Kidney glomerular epithelial cell (primary cell): ENCODE measurements at places on chromosomes 13 and 19.

DNA sequence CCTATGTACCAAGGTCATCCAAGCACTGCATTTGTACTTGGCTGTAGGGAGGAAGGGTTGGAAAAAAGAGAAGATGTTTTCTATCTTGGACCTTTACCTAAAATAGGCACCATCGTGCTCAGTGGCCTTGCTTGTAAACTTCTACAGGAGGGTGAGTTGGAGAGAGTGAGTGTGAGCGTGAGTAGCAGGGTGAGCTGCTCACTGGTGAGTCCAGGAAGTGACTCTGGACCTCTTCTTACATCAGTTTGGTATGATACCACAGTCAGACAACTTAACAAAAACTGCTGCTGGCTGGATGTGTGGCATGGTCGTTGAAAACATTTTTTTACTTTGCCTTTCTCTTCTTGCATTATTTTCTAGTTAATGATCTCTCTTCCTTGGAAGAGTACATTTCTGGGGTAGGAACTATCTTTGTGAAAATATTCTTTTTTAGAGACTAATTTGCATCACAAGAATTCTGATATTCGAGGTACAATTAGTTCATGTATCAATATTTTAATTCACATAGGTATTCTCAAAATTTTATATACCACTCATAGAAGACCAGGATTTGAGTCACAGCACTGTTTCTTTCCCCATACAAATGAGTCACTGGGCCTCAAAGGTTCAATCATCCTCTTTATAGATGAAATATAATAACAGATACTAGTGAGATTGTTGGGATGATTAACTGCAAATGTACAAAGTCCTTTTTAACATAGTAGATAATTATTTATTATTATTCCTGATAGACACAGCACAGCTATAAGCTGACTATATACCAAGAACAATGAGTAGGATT, 651 bp downstream of the SERPINE3 start:
- no peak for DNase-seq

- no peak for DNase-seq
These were observed 300.7 kb downstream of the SLC7A1 start for GRCh38 chr13:29294821-29295220.

- DNase-seq = no peak
These were observed 8.8 kb downstream of the ZNF724 start for GRCh38 chr19:23241419-23241818.

DNA sequence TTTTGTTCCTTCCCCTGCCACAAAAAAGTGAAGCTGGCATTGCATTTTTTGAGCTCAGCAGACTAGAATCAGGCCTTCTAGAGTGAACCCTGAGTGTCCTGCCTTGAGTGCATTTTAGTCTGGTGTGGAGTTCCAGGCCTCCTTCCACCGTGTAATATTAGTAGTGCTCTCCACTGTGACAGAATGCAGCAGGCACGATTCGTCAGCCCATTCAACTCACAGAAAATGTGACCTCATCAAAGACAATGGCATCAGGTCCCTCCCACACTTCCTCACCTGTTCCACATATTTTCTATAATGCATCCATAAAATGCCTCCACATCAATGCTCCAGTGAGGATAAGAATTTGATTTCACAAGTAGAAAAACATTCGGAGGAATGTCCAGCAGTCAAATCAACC, 227.6 kb downstream of the FGF9 start:
- DNase-seq = peak; percentile 15

- no peak for DNase-seq
These were observed 1423.8 kb upstream of the MIR17HG start for GRCh38 chr13:89923736-89924135.

GRCh38 chr13:44698066-44698465, 121.9 kb upstream of the TSC22D1 start:
- DNase-seq = no peak

DNA sequence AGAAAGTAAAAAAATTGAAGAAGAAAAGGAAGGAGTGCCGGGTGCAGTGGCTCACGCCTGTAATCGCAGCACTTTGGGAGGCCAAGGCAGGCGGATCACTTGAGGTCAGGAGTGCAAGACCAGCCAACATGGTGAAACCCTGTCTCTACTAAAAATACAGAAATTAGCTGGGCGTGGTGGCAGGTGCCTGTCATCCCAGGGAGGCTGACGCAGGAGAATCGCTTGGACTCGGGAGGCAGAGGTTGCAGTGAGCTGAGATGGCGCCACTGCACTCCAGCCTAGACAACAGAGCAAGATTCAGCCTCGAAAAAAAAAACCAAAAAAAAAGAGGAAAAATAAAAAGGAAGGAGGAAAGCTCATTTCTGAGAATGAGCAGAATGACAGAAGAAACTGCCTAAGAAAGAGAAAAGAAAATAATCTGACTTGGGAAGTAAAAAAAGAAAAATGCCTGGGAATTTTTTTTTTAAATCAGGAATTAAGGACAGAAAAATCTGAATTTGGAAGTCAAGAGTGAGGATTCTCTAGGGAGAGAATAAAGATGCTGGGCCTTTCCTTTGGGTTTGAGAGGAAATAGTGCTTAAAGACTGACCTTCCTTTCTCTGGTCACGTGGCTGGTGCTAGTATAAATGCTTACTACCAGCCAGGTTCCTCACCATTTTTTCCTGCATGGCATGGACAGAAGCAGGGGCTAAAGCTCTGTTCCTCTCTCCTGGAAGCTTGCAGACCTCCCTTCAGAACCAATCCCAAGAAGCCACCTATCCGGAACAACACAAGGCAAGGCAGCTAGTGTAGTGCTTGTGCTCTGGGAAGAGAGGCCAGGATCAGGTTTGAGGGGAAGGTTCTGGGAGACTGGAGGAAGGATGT, at the start of gene FFAR2:
Gene FFAR2 (plus strand): TSS at position 652 of the 864 bp plus-strand sequence. CDS start 1,458 bp downstream, outside the sequence.
- no peak for DNase-seq

DNA sequence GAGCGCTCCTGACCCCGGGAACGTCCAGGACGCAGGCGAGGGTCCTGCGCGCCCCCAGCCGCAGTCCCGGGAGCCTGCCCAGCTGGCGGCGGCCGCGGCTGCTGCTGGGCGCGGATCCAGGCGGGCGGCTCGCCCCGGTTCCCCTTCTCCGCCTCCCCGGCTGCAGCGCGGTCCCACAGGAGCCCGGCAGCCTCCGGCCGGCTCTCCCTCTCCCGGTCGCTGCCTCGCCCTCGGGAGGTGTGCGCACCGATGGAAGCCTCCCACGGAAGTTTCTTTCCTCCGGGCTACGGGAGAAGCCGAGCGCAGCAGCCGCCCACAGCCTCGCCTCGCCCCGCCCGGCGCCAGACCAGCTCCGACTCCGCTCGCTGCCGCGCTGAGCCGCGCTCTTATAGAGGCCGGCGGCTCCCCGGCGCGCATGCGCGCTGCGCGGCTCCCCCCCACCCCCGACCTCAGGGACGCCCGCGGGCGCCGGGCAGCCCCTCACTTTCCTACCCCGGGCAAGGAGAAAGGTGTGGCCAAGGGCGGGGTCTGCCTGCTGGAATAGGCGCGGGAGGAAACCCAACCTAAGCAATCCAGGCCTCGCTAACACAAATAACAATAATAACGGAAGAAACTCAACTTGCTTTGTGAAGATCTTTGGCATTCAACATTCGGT, at the start of gene SHISA2:
Gene SHISA2 (minus strand): TSS at position 360 of the 655 bp plus-strand sequence. CDS start 1,041 bp downstream, outside the sequence.
- peak; percentile 11 for DNase-seq

DNA sequence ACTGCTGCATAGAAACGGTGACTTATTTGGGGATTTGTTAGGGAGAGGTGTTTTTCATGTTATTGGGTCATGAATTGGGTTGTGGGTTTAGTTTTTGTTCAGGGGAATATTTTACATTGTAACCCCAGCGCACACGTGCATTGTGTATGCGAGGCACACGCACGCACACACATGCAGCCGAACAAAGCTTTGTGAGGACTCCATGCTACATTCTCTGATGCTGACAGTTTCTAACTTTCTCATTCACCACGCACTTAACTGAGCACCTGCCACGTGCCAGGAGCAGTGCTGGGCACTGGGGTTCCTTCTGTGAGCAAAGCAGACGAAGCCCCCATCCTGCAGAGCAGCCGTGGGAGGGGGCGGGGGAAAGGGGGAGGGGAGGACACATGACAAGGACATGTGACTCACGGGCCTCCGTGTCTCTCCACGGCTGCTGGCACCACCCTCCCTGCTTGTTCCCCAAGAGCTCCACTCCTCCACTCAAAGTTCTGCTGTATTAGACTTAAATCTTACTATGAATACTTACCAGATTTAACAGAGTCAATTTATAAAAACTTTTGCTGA, 55.6 kb downstream of the SLC7A9 start:
- no peak for DNase-seq

- no peak for DNase-seq
These were observed 550 bp upstream of the DLL3 start for GRCh38 chr19:39497996-39498797.

- DNase-seq = no peak
These were observed 24.9 kb downstream of the GADD45B start for GRCh38 chr19:2500841-2501261.

DNA sequence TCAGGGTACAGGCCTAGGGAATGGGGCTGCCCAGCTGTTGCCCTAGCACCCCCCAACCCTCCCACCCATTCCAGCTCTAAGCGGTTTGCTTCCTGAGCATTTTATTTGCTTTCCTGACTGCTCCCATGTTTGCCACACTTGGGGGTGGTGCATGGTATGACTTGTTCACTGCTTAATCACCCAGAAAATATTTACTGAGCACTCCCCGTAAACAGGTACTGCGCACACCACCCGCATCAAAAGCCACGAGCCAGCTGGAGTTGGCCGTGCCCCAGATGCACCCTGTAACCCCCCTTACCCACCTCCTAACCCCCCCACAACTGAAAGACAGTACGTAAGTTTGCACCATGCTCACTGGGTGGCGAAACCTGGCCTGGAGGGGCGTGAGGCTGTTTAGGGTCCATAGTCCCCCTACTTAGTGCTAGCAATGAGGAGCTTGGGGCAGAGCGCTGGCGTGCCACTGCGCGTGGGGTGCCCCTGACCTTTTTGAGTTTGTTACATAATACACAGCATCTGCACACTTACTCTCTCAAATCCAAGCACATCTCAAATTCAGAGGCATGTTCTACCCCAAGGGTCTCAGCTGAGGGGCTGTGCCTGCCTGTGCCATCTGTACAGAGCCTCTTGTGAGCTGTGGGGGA, 29.8 kb downstream of the DPF1 start:
- peak; percentile 2 for DNase-seq

GRCh38 chr19:30969591-30969990, 379.6 kb downstream of the TSHZ3 start:
- no peak for DNase-seq

DNA sequence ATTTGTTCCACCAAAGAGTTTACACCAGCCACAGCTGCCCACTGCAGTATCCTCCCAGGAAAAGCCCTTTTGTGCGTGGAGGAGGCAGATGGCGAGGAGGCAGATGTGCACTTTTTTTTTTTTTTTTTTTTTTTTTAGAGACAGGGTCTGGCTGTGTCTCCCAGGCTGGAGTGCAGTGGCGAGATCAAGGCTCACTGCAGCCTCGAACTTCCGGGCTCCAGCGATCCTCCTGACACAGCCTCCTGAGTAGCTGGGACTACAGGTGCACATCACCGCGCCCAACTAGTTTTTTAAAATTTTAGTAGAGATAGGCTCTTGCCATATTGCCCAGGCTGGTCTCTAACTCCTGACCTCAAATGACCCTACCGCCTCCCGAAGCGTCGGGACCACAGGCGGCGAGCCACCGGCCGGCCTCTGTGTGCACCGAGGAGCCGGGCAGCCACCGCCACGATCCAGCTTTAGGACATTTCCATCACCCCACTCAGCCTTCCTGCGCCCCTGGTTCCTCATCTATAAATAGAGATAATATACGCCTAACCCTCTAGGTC, 563 bp upstream of the PDCD5 start:
- no peak for DNase-seq

GRCh38 chr19:10553943-10554381, 10.3 kb downstream of the ATG4D start:
- no peak for DNase-seq

DNA sequence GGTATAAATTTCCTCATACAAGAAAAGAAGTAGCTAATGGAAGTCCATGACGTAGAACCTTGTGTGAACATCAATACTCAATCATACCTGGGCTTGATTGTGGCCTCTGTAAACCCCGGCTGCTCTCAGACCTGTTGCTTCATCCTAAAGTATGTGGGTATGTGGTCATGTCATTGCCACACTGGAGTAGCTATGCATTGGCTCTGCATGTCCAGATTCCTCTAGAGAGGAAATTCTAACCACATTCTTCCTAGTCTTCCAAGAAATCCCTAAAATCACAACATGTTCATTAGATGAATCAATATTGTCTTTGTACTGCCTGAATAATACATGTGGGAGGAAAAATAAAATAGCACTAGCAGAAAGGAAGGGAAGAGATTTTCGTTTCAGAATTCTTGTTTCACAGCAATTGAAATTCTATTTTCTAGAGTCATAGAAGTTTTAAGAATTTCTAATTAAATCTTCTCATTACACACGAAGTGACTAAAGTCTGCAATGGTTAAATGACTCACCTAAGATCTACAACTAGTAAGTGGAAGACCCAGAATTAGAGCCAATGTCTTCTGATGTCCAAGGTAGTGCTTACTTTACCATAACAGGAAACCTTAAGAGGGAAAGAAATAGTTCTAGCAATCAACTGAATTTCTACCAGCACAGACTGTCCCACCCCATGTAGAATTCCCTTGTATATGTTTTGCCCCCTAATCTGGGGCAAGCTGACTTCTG, 28.0 kb downstream of the RXFP2 start:
- DNase-seq = peak; percentile 55

- DNase-seq = no peak
These were observed 13.7 kb downstream of the WBP4 start for GRCh38 chr13:41075034-41075433.

GRCh38 chr13:32010136-32010535, 21.4 kb upstream of the FRY start:
- DNase-seq = no peak

GRCh38 chr13:33676045-33676989, 141.6 kb upstream of the RFC3 start:
- peak; percentile 39 for DNase-seq

DNA sequence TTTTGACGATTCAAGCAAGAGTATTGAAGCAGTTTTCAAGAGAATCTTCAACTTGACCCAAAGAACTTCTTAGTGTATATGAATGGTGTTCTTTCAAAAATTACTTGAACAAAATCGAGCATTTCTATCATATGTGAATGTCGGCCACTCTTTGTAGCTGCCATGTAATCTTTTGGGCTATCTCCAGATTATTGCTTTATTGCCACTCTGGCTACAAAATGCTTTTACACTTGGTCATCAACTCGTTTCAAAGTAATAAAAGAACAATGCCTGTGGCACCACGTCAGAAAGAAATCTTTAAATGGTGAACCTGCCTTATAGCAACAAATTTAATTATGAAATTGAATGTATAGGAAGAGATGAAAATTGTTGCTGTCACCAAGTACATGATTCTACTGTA, 834.5 kb downstream of the GPC5 start:
- no peak for DNase-seq

GRCh38 chr13:112842343-112842856, 126.6 kb upstream of the MCF2L start:
- DNase-seq = peak; percentile 11

DNA sequence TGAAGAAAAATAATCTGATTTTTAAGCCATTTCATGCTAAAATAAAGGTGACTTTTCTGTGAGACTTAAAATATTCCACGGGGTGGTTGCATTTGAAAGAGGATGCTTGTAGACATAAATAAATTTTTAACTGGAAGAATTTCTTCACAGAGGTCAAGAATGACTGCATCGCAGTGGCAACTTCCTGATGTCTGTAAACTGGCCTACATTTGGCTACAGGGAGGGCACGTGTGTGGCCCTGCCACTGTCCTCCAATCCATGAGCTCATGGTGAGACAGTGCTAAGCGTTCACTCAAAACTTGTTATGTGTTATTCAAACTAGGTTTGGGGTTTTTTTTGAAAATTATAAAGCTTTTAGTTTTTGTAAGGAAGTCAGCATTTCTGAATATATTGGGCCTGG, 1089.3 kb downstream of the EFNB2 start:
- DNase-seq = no peak

GRCh38 chr19:13089139-13089856, 13.4 kb downstream of the LYL1 start:
- no peak for DNase-seq
